ENCODE measurements at places on chromosomes 1 and 21.
A peak's percentile ranks its signal among the peaks of the same experiment; 100 is the strongest.

- no peak for DNase-seq
These were observed 50.3 kb downstream of the GIPC2 start for GRCh38 chr1:78096017-78096416.

DNA sequence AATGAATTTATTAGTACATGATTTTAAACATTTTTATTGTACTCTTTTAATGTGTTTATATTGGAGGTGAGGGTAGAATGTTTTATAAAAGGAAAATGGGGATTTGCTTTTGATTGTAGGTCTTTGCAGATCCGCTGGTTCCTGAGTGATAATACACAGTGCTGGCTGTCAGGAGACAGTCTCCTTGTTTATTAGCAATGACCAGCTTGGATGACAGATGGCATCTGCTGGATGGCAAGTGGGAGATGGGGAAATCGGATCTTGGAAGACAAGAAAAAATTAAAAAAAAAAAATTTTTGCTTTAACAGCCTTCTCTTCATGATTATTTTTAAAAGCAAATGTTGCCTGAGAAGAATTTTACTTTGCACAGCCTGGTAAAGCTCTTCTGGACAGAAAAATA lies 4.4 kb upstream of the PHTF1 start:
- DNase-seq: no peak

GRCh38 chr1:115768549-115768948 lies at the start of gene CASQ2:
TSS of gene CASQ2 (minus strand) at chr1:115768714. CDS start at chr1:115768541, 173 bp downstream.
- no peak for DNase-seq

DNA sequence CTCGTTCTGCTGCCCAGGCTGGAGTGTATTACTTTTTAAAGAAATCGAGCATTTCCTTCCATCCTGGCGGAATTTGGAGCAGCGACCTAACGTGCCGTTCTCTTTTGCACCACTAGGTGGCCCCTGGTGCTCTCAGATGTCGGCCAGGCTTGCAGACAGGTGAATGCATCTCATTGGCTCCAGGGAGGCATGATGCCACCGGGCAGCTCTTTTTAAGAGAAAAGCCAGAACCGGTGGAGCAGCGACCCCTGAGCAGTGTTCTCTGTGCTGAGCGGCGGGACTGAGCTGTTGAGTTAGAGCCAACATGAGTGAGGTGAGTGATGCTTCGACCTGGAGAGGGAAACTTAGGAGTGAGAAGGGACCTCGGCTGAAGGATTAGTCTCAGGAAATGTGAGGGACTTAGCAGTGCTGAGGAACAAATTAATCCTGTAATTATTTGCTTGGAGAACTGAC lies at the start of gene PCP4:
Gene PCP4, plus strand, starts transcription at position 241 of the 453 bp plus-strand sequence. Its CDS starts 64 bp downstream, at position 305.
- DNase-seq: no peak

DNA sequence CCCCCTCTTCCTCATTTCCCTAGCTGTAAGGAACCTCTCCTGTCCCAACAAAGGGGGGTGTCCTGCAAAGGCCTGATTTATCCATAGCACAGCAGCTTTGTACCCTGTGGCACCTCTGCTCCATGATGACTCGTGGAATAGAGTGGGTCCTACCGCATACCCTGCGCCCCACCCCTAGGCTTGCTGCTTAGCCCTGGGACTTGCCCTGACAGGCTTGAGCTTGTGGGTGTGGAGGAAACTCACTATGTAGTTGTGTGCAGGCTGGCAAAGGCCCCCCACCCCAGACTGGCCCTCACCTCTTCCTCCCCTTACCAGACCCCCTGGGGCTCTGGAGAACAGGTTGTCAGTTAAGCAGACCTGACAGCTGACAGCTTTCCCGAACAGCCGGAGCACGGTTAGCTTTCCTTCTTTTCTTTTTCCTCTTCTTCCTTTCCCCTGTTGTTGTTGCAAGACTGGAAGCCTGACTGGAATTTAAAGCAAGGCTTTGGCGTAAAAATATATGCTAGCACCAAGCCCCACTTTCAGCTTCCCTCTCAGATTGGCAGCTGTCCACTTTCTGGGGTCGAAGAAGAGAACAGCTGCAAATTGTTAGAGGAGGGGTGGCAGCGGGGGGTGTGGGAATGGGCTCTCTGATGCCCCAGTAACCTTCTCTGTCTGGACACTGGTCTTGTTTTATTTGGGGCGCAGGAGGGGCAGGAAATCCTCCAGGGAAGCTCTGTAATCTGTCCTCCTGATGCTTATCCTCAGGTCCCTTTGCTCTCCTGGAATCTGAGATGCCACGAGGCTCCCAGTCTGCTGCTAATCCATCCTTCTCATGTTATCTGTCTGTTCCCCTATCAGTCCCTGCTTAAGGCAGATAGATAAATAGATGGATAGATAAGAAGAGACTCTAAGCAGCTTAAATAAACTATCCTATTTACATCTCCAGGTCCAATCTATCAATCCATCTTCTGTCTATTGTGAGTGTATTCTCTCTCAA lies 134.6 kb downstream of the BRINP2 start:
- no peak for DNase-seq

- peak; percentile 48 for DNase-seq
These were observed 45.6 kb downstream of the SRRM1 start for GRCh38 chr1:24688621-24689195.

DNA sequence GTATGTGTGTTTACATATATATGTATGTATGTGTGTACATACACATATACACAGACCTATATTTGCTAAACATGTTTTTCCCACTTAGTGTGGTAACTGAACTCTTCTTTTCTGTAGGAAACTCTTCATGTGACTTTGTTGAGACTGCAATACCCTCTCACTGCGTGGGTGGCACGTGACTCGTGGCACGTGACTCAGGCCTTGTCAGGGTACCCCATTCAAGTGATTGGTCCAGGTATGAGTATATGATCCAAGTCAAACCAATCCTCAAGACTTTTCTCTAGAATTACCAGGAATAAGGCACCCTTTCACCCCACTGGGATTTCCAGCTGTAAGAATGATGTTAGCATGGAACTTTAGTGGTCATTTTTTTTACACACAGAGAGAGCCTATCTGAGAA lies 149.2 kb upstream of the KCNK2 start:
- DNase-seq: no peak

DNA sequence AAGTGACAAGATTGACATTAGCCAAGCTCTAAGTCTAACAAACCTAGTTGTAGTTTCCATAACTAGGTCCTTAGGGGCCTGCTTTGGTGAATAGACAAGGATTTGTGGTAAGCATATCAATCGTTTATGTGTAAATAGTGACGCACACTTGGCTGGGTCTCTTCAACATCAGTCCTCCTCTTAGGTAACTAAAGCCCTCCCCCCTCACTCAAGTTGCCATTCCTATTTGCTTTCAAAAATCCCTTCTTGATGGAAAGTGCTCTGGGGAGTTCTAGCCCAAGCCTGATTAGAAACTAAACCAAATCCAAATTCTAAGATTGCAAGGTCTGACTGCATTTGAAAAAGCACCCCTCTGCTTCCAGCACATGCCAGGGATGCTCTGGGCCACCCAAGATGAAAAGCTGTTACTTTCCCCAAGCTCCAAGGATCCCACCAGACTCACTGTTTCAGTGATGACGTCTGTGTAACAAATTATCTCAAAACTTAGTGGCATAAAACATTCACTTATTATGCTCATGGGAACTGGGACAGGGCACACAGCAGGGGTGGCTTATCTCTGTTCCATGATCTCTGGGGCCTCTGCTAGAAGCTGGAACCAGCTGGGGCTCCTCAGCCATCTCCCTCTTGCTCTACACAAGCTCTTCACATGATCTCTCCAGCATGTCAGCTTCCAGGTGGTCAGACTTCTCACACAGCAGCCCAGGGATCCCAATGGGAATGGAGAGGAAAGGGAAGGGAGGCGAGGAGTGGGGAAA lies 74.1 kb downstream of the RRAGC start:
- DNase-seq: no peak

DNA sequence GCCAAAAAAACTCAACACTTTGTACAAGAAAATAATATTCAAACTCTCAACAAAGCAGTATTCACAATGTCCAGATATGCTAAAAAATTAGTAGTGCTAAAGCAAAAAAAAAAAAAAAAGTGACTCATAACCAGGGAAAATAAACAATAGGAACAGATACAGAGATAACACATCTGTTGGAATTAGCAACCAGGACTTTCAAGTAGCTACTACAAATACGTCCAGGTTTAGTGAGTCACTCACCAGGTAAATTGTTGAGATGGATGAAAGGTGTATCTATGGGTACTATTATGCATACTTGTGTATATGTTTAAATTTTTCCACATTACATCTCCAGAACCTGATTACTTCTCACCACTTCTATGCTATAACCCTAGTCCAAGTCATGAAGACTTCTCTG lies 144.8 kb upstream of the SLC35F3 start:
- no peak for DNase-seq

DNA sequence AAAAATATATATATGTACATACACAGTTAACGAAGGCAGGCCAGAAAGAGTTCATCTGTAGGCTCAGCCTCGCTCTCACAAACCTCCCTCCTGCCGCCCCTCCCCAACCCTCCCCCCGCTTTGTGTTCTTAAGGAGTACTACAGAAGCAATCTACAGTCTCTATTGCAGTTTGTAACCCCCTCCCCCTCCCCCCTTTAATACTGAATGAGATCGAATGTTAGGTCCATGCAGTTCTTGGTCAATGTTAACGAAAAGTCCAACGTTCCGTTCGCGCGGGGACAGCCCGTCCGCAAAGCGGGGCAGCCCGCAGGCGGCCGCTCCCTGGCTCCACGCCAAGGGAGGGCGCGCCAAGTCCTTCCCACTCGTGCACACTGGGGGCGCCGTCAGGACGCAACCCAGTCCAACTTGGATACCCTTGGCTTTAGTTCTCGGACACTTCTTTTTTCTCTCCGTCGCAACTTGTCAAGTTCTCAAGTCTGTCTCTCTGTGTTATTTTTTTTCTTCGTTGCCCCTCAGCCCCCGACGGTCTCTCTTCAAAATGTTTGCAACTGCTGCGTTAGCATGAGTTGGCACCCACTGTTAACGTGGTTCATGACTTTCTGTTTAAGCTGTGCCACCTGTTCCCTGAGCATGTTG lies 2.2 kb downstream of the JUN start:
- DNase-seq: peak; percentile 46

DNA sequence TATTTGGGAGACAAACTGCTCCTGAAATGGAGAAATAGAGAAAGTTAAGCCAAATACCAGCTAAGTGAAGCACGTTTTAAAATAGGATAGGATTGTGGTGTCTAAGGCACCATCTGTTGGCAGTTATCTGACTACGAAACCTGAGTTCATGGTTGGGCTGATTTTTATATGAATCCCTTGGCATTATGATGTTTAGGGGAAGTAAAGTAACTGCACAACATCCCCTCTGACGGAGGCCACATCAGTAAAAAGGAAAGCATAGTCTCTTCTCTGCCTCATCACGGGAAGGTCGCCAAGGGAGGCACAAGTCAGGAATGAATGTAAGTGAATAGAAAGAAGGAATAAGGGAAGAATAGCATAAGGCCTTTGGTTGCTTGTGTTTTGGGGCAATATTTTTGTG lies 128.0 kb downstream of the PRRX1 start:
- DNase-seq: no peak

DNA sequence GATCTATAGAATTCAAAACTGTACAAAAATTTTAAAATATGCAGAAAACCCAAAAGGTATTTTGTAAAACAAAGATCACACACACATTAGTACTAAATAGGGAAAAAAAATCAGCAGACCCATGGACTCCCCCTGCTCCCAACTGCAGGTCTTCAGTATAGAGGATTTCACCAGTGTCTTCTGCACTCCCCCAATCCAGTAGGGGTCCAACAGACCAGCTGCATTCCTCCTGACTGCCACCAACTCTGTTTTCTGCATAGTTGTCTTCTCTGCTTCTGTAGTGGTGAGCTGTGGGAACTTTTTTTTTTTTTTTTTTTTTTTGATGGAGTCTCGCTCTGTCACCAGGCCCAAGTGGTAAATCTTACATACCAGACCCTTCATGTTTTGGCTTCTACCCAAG lies 21.9 kb downstream of the CLCA2 start:
- no peak for DNase-seq
